ENCODE measurements at places on chromosomes 11 and 22. TPM values are rescaled to one million over a fixed set of nuclear protein-coding genes. Genes with fewer than 3 reads are reported as not detected.

The OR52I1 gene
- total RNA-seq = not detected

DNA sequence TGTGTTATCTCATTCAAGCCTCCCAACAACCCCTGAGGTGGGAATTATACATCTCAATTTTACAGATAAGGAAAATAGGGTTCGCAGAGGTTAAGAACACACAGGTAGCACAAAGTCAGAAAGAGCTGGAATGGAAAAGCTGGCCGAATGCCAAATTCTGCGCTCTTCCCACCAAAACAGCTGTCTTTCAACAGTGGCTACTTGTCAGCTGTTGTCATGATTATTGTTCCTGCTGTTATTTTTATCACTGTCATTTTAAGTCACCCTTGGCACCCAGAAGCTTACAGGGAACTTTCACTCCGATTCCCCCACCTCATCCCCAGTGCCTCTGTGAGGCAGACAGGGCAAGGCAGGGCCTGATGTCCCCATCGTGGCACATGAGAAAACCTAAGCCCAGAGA lies 74.5 kb upstream of the CSNK2A3 start:
- H3K27ac ChIP-seq = peak overlapping the region; percentile 5
- no peak for DNase-seq
- no peak overlapping the region for H3K4me3 ChIP-seq

The TRPM5 gene
- total RNA-seq = 0.43 TPM

DNA sequence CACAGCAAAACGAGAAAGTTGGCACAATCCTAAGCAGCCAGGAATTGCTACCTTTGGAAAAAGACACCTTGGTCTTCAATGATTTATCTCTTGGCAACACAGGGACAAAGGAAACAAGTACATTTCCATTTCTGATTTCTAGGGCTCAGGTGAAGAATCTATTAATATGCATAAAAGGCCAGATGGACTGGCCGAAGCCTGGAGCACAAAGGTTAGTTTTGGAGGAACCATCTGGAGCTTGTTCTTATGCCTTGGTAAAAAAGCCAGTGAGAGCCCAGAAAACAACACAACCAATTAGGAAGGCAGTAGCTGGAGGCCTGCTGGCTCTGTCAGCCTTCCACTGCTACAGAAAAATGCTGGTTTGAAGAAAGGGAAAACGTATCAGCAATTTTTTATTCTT lies 713.5 kb upstream of the API5 start:
- H3K36me3 ChIP-seq = no peaks in the 10 kb centered on the region
- no peaks in the 10 kb centered on the region for H3K27me3 ChIP-seq
- no peak overlapping the region for H3K27ac ChIP-seq
- no peak overlapping the region for H3K4me3 ChIP-seq
- no peak for DNase-seq
- H3K4me1 ChIP-seq = no peaks in the 10 kb centered on the region

- H3K4me1 ChIP-seq = peaks cover 18% of the 10 kb centered on the region
- H3K27me3 ChIP-seq = no peaks in the 10 kb centered on the region
- H3K36me3 ChIP-seq = no peaks in the 10 kb centered on the region
- peak; percentile 56 for DNase-seq
- no peak overlapping the region for H3K27ac ChIP-seq
- no peak overlapping the region for H3K4me3 ChIP-seq
Observed at GRCh38 chr11:119664063-119664572, 64.9 kb downstream of the NECTIN1 start.

The MIAT gene
- total RNA-seq = 1.9 TPM

The SEC14L2 gene
- 19.4 TPM for total RNA-seq

- peak; percentile 32 for DNase-seq
- H3K4me3 ChIP-seq = no peak overlapping the region
- no peaks in the 10 kb centered on the region for H3K36me3 ChIP-seq
Observed at GRCh38 chr11:119369132-119369925, 12.2 kb downstream of the USP2 start.

The CD3D gene
- 24.0 TPM for total RNA-seq

DNA sequence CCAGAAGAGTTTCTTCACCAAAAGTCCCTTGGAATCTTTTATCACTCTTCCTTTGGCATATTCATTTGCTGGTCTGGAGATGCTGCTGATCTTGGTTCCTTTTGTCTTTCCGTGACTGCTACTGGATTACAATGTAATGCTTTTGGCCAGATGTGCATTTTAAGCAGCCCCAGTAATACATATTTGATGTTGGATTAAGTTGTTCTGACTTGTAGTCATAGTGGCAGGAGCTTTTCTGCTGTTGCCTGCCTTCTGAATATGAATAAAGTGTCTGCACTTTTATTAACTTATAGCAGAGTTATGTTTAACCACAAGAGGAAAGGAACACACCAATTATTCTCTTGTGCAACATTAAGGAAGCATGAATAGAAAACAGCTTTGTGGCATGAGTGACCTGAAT lies 360.0 kb upstream of the DDI1 start:
- H3K36me3 ChIP-seq = no peaks in the 10 kb centered on the region
- H3K27ac ChIP-seq = no peak overlapping the region
- no peak for DNase-seq
- no peaks in the 10 kb centered on the region for H3K27me3 ChIP-seq
- no peaks in the 10 kb centered on the region for H3K4me1 ChIP-seq
- no peak overlapping the region for H3K4me3 ChIP-seq

DNA sequence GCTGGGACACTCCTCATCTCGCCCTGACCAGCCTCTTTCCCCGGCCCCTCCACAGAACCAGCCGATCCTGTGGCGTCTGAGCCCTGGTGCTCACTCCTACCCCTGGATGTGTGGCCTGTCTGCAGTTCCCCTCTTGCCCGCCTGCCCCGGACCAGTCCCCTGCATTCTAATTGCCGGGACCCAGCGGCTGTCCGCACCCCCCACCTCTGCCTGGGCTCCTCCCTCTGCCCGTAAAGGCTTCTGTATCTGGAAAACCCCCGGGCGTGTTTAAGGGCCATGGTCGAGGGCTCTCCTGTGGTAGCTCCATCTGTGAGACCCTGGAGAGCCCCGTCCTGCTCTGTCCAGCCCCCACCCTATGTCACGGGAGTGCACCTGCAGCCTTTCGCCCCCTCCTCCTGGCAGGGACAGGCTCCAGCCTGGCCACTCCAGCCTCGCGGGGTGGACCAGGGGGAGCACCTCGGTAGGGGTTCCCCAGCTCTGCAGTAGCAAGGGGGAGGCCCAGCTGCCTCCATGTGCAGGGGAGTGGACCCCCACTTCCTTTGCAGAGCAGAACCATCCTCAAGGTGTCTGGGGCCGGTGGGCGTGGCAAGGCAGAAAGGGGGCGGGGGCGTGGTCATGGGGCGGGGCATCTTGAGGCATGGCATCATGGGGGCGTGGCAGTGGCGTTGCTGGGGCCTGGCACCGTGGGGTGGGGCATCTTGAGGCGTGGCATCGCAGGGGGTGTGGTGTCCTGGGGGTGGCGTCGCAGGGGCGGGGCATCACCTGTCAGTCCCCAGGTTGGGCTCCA lies 430.4 kb downstream of the TBC1D22A start:
- no peak for DNase-seq
- H3K4me3 ChIP-seq = no peak overlapping the region
- H3K4me1 ChIP-seq = no peaks in the 10 kb centered on the region
- no peaks in the 10 kb centered on the region for H3K27me3 ChIP-seq

- H3K27ac ChIP-seq = no peak overlapping the region
- H3K36me3 ChIP-seq = no peaks in the 10 kb centered on the region
- peaks cover 12% of the 10 kb centered on the region for H3K4me1 ChIP-seq
- H3K27me3 ChIP-seq = peaks cover 7% of the 10 kb centered on the region
Observed at GRCh38 chr11:133506023-133506422, 26.3 kb downstream of the OPCML start.

- no peaks in the 10 kb centered on the region for H3K27me3 ChIP-seq
- H3K36me3 ChIP-seq = peaks cover 18% of the 10 kb centered on the region
- H3K4me3 ChIP-seq = no peak overlapping the region
- DNase-seq = no peak
Observed at GRCh38 chr22:35733791-35734516, 16.3 kb downstream of the APOL5 start.

The SRPRA gene
- total RNA-seq = 118 TPM

GRCh38 chr11:27095887-27096286 lies 55.3 kb downstream of the BBOX1 start:
- H3K4me3 ChIP-seq = no peak overlapping the region
- no peak for DNase-seq
- H3K4me1 ChIP-seq = no peaks in the 10 kb centered on the region
- no peak overlapping the region for H3K27ac ChIP-seq
- H3K27me3 ChIP-seq = no peaks in the 10 kb centered on the region

DNA sequence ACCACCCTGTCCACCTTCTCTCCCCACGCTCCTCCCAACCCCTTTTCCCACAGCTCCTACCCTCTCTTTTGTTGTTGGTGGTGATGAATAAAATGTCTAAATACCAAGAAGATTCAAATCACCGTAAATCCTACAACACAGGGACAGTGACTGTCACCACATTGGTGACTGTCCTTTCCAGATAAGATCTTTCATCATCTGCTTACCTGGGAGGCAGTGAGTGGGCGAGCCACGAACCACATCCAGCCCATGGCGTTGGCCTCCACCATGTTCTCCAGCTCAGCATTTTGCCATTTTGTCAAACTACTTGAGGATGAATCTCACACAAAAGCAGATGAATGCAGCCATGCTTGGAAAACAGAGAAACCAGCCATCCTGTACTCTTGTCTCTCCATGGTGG lies 6.7 kb upstream of the CYTH4 start:
- H3K27ac ChIP-seq = no peak overlapping the region
- no peak overlapping the region for H3K4me3 ChIP-seq
- no peak for DNase-seq
- H3K4me1 ChIP-seq = no peaks in the 10 kb centered on the region
- no peaks in the 10 kb centered on the region for H3K27me3 ChIP-seq
- no peaks in the 10 kb centered on the region for H3K36me3 ChIP-seq

DNA sequence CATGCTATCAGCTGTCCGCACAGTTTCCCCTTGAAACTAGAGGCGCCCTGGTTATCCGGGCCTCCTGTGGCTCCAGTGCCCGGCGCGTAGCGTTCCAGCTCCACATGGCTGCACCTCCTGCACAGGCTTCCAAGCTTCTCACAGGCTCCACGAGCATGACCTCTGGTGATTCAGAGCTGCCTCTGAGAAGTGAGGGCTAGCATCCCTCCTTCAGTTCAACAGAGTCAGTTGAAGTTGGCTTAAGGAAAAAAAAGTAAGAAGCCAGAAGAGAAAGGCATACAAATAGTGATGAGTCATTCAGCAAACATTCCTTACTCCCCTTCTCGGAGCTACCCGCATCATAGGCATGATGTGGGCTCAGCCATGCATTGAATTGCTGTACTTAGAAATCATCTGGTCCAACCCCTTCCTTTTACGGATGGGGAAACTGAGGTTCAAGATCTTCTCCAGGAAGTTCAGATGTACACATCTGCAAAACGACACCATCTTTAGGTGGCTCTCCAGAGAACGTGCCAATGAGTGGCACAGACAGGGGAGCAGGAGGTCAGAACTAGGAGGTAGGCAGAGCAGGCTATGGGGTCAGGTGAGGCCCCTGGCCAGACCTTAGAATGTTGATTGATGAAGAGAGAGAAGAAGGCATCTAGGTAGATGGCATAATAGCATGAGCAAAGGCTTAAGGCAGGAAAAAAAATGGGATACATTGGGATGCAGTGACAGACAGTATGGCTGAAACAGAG lies 216.3 kb upstream of the TBCEL start:
- H3K27ac ChIP-seq = no peak overlapping the region
- H3K36me3 ChIP-seq = no peaks in the 10 kb centered on the region
- H3K27me3 ChIP-seq = no peaks in the 10 kb centered on the region
- H3K4me3 ChIP-seq = no peak overlapping the region
- no peaks in the 10 kb centered on the region for H3K4me1 ChIP-seq

DNA sequence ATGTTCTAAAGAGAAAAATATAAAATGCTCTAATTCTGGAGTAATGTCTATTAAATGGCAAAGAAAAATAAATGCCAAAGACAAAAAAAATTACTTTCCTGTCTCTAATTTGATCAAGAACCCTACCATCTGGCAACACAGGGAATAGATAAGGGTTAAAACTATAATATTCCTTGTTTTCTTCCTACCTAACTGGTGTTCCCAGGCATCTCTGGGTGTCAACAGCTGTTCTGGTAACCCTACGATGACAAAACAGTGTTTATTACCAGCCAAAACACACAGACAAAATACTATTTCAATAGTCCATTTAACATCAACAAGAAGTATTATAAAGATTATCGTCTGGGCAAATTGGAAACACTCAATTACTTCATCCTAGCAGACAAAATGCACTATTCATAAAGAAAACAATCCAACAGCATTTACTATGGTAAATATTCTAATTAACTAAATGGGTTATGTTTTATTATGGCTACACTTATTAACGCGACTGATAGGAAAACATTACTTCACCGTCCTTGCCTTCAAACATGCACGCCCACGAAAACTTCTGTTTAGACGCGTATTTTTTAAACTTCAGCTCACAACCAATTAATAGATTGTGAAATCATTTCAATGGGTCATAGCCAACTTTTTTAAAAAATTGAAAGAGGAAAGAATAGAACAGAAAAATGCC lies 50.6 kb downstream of the LGR4 start:
- H3K27ac ChIP-seq = peak overlapping the region; percentile 43
- no peak for DNase-seq
- H3K27me3 ChIP-seq = no peaks in the 10 kb centered on the region
- H3K4me1 ChIP-seq = no peaks in the 10 kb centered on the region
- no peaks in the 10 kb centered on the region for H3K36me3 ChIP-seq

- H3K4me1 ChIP-seq = no peaks in the 10 kb centered on the region
- H3K4me3 ChIP-seq = no peak overlapping the region
- no peak overlapping the region for H3K27ac ChIP-seq
- H3K36me3 ChIP-seq = no peaks in the 10 kb centered on the region
Observed at GRCh38 chr11:103407641-103408040, 298.4 kb downstream of the DYNC2H1 start.

The KCNJ11 gene
- 1.5 TPM for total RNA-seq

DNA sequence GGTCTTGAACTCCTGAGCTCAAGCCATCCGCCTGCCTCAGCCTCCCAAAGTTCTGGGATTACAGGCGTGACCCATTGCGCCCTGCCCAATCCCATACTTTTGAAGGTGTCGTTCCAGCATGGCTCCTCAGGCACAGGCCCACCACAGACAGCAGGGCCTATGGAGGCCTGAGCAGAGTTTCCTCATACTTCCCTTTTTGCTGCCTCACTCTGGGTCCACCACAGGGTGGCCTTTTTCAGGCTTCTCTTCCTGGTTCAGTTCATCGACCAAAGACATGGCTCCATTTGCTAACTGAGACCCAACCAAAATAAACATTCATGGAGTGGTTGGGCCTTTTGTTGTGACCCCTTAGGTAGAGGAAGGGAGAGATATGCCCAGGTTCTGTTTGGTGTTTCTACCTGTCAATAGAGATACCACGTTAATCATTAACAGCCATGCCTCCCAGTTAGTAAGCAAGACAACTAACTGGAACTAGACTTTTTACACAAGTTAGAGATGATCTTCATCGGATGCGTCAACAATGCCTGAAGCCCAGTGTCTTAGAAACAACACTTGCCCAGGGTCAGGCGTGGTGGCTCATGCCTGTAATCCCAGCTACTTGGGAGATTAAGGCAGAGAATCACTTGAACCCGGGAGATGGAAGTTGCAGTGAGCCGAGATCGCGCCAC lies 35.1 kb downstream of the TRIOBP start:
- no peak overlapping the region for H3K4me3 ChIP-seq
- H3K27me3 ChIP-seq = no peaks in the 10 kb centered on the region
- H3K27ac ChIP-seq = peak overlapping the region; percentile 82
- DNase-seq = peak; percentile 65
- no peaks in the 10 kb centered on the region for H3K36me3 ChIP-seq

- H3K27ac ChIP-seq = peak overlapping the region; percentile 78
- H3K4me3 ChIP-seq = peak overlapping the region; percentile 12
- peak; percentile 61 for DNase-seq
- no peaks in the 10 kb centered on the region for H3K36me3 ChIP-seq
Observed at GRCh38 chr11:128290106-128290840, 297.1 kb downstream of the ETS1 start.
